ENCODE measurements at places on chromosomes 7 and 10.

DNA sequence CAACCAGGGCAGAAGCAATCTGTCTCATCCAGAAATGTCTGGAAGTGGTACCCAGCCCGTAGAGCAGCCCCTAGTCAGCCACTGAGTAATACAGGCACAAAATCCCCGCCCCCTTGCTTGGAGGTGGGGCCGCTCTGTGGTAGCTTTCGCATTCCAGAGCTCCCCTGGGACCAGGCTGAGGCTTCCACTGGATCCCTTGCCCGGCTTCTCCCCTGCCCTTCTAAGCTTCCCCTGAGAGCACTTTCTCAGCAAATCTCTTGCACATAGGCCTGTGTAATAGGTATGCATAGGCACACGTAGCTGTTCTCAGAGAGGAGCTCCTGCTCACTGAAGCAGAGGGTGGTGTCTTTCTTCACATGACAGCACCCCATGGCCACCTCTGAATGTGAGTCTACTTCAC is 144.2 kb downstream of the BMS1 start:
- DNase-seq: no peak

DNA sequence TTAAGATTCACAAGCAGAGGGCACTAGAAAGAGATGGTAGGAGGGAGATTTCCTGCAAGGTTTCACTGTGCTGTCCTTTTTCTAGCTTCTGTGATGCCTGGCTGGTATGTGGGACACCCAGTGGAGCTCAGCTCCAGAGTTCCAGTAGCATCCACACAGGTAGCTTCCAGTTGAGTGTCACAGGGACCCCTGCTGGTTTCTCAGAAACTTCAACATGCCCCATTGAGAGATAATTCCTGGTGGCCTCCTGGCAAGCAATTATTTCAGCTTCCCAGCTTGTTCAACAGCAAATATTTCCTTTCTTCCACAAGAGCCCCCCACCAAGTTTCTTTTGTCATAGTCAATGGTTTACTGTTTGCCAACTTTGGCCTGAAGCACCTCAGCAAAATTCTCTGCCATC is 858.7 kb downstream of the REEP3 start:
- no peak for DNase-seq

DNA sequence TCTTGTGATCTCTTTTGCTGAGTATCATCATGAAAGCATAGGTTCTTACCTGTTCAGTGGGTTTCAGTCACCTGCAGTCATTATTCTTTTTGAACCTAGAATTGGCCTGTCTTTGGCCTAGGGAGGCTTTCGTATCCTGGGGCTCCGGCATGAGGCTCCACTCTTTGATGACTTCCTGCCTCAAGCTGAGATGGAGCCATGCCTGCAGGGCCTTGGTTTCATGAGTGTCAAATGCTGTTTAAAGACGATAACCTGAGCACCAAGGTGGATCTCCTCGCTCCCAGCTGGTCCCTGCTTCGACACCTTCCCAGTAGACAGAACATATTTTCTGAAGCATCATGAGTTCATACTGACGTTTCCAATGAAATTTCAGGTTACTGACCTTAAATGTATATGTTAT is 597.8 kb upstream of the FOXK1 start:
- no peak for DNase-seq

- DNase-seq: no peak
These were observed 54.8 kb upstream of the TCF7L2 start for GRCh38 chr10:112895292-112895691.
